ELR (cell line): ENCODE measurements at places on chromosomes 2 and 18.

- DNase-seq = no peak
Observed at GRCh38 chr2:95721726-95722125, 129.9 kb downstream of the TRIM43 start.

DNA sequence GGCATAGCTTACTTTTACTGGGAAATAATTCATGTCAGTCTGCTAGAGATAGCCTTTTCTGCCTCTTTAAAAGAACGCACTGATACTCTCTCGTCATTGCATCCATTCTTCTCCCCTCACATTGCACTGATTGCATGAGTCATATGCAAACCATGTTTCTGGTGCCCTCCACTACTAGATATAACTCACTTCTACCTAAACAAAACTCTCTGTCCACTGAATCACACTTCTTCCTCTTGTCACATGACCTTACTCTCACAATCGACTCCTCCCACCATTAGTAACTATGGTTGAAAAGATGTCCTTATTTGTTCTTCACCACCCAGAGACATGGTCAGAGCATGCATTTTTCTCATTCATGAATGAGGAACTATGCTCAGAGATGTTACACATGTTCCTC, 158.0 kb downstream of the CSRNP3 start:
- peak; percentile 73 for DNase-seq

- peak; percentile 83 for DNase-seq
Observed at GRCh38 chr2:145751629-145752028, 1231.7 kb upstream of the ZEB2 start.

- DNase-seq = peak; percentile 91
Observed at GRCh38 chr2:25043241-25043867, 1.5 kb downstream of the EFR3B start.

DNA sequence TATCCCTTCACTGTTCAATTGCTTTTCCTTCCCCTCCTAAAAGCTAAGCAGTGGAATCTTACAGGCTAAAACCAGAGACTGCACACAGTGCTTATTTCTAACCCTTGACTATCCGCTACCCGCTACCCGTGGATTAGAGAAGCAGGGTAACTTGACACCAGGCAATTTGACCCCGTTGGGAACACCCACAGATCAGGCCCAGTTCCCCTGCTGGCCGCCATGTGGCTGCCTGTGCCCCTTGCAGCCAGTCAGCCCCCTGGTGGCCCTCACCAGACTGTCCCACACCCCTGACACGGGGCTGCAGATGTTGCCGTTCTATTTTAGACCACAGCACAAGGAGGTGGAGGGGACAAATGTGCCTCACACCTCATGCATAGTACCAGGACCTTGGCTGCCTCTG, 74.8 kb downstream of the TXNL1 start:
- DNase-seq = peak; percentile 8

- DNase-seq = no peak
Observed at GRCh38 chr2:234164493-234165413, 114.3 kb downstream of the SPP2 start.

DNA sequence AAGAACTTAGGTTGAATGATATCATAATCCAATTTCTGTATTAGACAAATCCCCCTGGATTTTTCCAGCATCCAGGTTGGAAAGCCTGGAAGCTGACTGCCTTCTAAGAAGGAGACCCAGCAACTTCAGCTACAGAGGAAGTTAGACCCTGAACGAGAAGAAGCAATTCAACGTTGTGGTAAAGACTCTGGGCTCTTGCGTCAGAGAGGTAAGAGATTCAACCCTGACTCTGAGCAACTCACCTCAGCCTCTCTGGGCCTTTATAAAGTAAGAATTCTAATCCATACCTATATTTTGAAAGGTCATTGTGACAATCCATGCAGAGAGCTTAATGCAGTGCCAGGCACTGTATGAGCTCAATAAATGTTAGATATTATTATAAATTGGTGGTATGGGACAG, 9.7 kb downstream of the E2F6 start:
- DNase-seq = no peak

DNA sequence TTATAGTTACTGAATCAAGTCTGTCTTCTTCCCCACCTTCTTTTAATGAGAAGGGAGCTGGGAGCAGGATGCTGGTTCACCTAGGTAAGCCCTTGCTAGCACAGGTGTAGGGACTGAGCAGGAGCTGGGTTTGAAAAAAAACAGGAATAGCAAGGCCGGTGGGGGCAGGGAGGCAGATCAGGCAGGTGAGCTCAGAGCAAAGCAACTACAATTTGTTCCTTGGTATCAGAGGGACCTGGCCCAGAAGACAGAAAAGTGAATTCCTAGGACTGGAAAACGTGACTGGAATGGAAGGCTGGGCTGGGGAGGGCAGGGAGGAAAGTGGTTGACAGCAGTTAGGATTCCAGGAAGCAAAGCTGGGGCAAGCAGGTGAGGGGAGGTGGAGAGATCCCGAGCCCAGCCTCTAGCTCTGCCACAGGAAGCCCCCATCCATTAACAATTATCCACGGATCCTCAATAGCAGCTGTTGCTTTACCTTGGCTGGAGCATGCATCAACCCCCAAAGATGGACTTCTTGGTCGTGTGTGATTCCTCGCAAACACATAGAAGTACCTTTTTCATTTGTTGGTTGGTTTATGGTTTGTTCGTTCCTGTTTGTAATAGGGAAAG, 118.4 kb downstream of the LNPK start:
- no peak for DNase-seq

DNA sequence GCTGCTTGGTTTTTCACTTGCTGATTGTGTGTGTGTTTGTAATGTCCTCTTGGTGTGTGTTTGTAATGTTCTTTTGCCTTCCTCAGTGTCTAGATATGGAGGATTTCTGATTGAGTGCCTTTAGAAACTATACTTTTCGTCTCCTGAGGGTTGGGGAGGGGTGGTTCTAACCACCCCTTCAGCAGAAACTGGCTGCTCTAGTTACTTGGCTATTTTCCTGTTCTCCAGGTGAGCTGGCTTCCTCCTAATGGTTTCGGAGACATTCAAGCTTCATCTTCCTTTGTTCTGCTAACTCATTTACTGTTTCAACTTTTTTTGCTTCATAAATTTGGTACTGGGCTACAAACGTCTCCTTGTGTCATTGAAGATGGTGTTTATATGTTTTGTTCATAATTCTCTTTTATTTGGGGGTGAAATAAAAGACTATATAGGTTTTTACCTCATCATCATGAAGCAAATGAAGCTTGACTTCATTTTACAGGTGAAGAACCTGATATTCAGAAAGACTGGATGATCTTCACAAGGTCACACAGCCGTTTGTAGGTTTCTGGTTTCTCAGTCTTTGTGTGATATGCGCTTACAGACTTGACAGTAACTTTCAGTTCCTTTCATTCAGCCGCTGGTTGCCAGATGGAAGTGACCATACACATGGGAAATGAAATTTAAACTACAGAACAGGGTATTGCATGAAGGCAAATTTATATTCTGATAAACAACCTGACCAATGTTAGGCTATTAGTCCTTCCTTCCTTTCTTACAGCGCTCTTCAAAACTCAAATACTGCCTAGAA, 238.5 kb downstream of the GALR1 start:
- no peak for DNase-seq

GRCh38 chr2:21627938-21628337, 504.2 kb downstream of the TDRD15 start:
- no peak for DNase-seq

- DNase-seq = peak; percentile 48
Observed at GRCh38 chr2:68253219-68254068, 1.1 kb upstream of the PPP3R1 start.

GRCh38 chr18:44852818-44853217, 172.1 kb downstream of the SETBP1 start:
- DNase-seq = no peak

DNA sequence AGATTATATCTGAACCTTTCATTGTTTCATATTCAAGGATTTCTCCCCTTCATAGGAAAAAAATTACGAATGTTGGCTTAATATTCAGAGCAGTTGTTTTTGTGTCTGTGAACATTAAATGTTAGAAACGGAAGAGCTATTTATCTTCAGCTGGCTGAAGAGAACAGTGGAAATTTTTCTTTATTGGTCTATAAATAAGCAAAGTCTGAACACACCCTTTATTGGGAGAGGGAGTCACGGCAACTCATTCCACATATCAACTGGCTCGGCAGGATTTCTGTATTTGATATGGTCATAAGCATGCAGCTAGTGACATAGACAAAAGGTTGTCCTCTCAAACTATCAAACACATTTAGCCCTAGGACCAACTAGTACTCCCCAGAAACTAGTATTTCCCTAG, 468.4 kb upstream of the HNRNPA3 start:
- DNase-seq = no peak

DNA sequence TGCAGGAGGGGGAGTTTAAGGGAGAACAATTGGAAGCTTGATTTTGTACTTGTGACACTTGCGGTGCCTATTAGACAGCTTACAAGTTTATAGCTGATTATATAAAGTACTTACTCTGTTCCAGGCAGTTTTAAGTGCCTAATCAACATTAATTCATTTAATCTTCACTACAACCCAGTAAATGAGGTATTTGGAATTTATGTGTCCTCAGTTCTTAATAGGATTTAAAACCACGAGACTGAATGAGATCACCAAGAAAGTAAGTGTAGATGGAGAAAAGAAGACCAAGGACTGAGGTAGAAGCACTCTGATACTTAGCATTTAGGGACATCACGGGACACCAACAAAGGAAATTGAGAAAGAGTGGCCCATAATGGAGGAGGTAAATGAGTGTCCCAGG, 49.8 kb downstream of the ZC3H15 start:
- DNase-seq = no peak

DNA sequence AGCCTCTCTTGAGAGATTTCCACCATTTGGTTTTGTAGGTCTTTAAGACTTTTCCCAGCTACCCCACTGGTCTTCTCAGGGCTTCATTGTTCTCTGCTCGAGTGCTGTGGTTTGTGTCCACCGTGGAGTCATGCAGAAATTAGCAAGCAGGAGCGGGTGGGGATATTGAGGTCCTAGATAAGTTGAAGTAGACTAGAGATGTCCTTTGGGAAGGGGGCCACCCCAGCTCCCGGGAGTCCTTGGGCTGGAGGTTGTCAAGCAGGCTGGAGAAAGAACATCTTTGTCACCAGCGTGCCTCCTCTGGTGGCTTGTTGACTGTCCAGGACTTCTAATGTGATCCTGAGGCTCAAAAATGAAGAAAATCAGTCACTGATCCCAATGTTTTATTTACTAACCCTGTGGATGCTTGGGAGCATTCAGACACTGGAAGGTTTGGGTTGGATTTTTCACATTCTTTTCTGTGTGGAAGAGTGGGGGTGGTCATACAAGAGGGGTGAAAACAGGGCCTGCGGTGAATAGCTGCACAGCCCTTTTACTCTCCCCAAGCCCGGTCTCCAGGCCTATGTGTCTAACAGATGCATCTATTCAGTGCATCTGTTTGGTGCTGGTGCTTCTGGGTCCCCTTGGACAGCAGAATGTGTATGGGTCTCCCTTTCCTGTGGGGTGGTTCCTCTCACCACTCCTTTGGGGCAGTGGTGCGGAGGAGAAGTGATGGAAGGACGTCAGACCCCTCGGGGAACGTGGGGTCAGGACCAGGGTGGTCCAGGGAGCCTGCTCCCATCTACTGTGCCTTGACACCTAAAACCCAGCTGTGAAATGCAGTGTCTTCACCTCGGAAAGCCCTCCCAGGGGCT, 208.1 kb downstream of the KLHL29 start:
- no peak for DNase-seq

- DNase-seq = peak; percentile 44
Observed at GRCh38 chr2:237474442-237474911, 12.6 kb upstream of the MLPH start.

DNA sequence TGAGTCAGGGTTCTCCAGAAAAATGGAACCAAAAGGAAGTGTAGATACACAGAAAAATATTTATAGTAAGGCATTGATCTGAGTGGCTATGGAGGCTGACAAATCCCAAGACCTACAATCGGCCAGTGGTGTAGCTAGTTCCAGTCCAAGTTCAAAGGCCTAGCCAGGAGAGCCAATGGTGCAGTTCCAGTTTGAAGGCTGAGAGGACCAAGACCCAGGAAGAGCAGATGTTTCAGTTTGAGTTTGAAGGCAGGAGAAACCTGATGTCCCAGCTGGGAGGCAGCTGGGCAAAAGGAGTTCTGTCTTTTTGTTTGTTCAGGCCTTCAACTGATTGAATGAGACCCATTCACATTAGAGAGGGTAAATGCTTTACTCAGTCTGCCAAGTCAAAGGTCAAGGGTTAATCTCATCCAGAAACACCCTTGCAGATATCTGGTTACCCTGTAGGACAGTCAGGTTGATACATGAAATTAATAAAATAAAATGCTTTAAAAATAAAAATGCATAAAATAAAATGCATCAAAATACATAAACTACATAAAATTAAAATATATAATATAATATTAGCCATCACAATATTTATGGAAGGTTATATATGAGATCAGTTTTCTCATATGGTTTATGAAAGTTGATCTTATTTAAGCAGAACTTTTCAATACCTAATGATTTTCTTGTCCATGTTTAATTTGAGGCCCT, 38.7 kb downstream of the KCNE4 start:
- no peak for DNase-seq

DNA sequence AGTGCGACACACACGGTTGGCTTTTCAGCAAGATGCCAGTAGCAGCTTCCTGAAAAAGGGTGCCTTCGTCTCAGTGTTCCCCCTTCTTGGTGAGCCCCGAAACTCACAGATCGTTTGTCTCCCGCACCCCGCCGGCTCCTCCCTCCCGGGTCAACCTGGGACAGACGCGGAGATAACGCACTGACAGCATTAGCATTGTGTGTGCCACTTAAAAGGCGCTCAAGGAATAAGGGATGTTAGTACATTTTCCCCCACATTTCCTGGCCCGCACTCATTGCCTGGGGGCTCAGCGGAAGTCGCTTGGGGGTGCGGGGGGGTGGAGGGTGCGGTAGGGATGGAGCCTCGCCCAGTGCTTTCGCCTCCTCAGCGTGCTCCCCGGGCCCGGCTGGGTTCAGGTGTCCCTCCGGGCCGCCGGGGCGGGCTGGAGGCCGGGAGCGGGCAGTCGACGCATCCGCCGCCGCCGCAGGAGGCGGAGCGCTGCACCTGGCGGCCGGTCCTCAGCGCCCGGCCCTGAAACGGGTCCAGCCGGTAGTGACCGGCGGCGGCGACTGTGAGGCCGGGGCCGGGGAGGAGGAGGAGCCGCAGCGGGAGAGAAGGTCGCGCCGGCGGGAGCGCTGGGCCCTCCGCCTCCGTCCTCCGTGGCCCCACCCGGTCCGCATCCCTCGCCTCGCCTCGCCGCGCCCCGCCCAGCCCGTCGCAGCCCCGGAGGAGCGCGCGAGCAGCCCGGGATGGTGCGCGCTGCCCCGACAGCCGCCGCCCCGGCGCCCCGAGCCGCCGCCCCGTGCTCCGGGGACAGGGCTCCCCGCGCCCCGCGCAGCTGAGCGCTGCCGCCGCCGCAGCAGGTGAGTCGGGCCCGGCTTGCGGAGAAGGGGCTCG, at the start of gene MFSD6:
Gene MFSD6 (plus strand): TSS at position 694 of the 876 bp plus-strand sequence. CDS start 27,675 bp downstream, outside the sequence.
- peak; percentile 44 for DNase-seq

DNA sequence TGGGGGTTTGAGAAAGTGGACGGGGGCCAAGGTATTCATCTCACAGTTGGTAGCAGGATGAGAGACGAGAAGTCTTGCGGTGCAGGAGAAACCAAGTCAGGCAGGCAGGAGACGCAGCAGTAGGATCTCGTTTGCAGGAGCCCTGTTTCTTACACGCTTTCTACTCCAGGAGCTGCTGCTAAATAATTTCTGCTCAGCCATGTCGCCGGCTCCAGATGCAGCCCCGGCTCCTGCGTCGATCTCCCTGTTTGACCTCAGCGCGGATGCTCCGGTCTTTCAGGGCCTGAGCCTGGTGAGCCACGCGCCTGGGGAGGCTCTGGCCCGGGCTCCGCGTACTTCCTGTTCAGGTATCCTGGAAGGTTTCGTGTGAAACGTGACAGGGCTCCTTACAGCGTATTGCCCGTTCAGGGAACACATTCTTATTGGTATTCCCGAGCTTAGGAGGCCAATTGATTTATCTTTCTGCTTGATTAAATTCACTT, 494 bp downstream of the ANKZF1 start:
- DNase-seq = peak; percentile 74
